ENCODE measurements at places on chromosomes 11 and 22. TPM values are rescaled to one million over a fixed set of nuclear protein-coding genes. Genes with fewer than 3 reads are reported as not detected.

ZFTA gene
- total RNA-seq = 30.9 TPM

RCOR2 gene
- total RNA-seq = 4.8 TPM

LRRC74B gene
- not detected for total RNA-seq

CCDC89 gene
- 1.1 TPM for total RNA-seq

OR56A1 gene
- 0.13 TPM for total RNA-seq

UBQLNL gene
- 1.3 TPM for total RNA-seq

HINFP gene
- total RNA-seq = 32.4 TPM

CASP12 gene
- total RNA-seq = 5.0 TPM

SCUBE1 gene
- 5.4 TPM for total RNA-seq

KIRREL3 gene
- total RNA-seq = not detected

FIBP gene
- total RNA-seq = 40.2 TPM

MRGPRX3 gene
- total RNA-seq = not detected

PHF5A gene
- 27.0 TPM for total RNA-seq

ACR gene
- 1.6 TPM for total RNA-seq

ACTN3 gene
- total RNA-seq = 3.0 TPM

OTOG gene
- total RNA-seq = not detected

OR52E8 gene
- not detected for total RNA-seq

ADAMTS8 gene
- total RNA-seq = 64.9 TPM

OR8D4 gene
- total RNA-seq = not detected

TBX10 gene
- total RNA-seq = not detected

BCO2 gene
- 9.1 TPM for total RNA-seq

MAJIN gene
- not detected for total RNA-seq

TMEM86A gene
- total RNA-seq = 4.4 TPM

OR4C45 gene
- not detected for total RNA-seq

MS4A15 gene
- total RNA-seq = not detected

GUCD1 gene
- total RNA-seq = 60.7 TPM

TSGA10IP gene
- not detected for total RNA-seq

SERPIND1 gene
- total RNA-seq = not detected
